ENCODE measurements at places on chromosomes 7 and 10. TPM values are rescaled to one million over a fixed set of nuclear protein-coding genes. Genes with fewer than 3 reads are reported as not detected.

Gene ANXA8
- total RNA-seq: not detected

Gene ARMS2
- total RNA-seq: 0.43 TPM

Gene PRKCQ
- total RNA-seq: 48.4 TPM

Gene DEPP1
- total RNA-seq: 1.7 TPM

Gene PSAP
- total RNA-seq: 128 TPM

Gene PLPP4
- not detected for total RNA-seq

Gene SLC29A4
- total RNA-seq: 5.3 TPM

Gene FOXI2
- not detected for total RNA-seq

Gene VGF
- total RNA-seq: not detected

Measured in activated naive CD4-positive, alpha-beta T cell treated with anti-CD3 and anti-CD28 coated beads, Interleukin-2, amount 50 U/mL, for 72 hours (primary cell).